Kidney (tissue), 22 donors: ENCODE measurements at places on chromosomes 1 and 21. TPM values are rescaled to one million over a fixed set of nuclear protein-coding genes. Genes with fewer than 3 reads are reported as not detected.

GRCh38 chr1:17004466-17005364 is 7.0 kb downstream of the ATP13A2 start:
- no peaks in the 10 kb centered on the region for H3K36me3 ChIP-seq
- H3K4me1 ChIP-seq, result no peaks in the 10 kb centered on the region
- H3K27me3 ChIP-seq, result no peaks in the 10 kb centered on the region
- no peak overlapping the region for H3K27ac ChIP-seq
- H3K4me3 ChIP-seq, result no peak overlapping the region
- DNase-seq, result no peak

Gene C1orf216
- total RNA-seq, result 7.4 TPM

GRCh38 chr1:41592451-41593125 is 108.1 kb upstream of the EDN2 start:
- no peaks in the 10 kb centered on the region for H3K36me3 ChIP-seq
- H3K4me3 ChIP-seq, result no peak overlapping the region
- no peaks in the 10 kb centered on the region for H3K27me3 ChIP-seq
- no peaks in the 10 kb centered on the region for H3K4me1 ChIP-seq
- H3K27ac ChIP-seq, result no peak overlapping the region

DNA sequence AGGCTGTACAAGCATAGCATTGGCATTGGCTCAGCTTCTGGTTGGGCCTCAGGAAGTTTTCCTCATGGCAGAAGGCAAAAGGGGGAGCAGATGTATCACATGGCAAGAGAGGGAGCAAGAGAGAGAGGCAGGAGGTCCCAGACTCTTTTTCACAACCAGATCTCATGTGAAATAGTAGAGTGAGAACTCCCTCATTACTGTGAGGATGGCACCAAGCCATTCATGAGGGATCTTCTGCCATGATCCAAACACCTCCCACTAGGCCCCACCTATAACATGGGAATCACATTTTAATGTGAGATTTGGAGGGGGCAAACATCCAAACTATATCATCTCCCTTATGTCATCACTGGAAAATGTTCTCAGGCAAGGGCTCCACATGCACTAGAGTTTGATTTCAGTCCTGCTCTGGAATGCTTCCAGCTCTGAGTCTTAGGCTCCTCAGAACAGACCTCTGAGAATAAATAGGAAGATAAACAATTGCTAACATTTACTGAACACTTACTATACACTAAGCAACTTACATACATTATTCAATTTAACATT is 39.4 kb upstream of the VTCN1 start:
- no peak overlapping the region for H3K4me3 ChIP-seq
- H3K36me3 ChIP-seq, result no peaks in the 10 kb centered on the region
- DNase-seq, result no peak
- no peaks in the 10 kb centered on the region for H3K27me3 ChIP-seq
- no peaks in the 10 kb centered on the region for H3K4me1 ChIP-seq

Gene ASPM
- 0.69 TPM for total RNA-seq

DNA sequence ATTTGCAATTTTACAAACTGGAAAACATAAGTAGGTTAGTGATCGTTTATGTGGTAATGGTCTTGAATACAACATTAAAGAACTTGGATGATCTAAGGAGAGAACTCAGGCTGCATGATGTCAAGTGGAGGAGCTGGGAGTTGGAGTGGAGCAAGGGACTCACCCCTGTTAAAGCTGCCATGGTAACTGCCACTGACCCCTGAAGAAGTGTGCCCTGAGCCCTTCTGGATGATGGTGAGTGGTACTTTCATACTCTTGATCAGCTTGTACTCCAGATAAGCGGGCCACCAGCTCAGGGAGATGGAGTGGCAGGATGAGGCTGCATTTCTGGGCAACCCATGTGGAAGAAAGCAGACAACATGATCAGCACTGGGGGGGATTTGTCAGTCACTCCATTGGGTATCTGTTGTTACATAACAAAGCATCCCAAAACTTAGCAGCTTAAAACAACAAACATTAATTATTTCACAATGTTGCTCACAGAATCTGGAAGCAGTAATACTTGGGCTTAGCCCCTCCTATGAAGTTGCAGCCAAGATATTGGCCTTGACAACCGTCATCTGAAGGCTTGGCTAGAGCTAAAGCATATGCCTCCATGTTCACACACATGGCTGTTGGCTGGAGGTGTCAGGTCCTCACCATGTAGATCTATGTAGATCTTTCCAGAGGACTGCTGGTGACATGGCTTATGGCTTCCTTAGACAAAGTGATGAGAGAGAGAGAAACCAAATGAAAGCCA is 213.8 kb downstream of the DUSP10 start:
- no peaks in the 10 kb centered on the region for H3K27me3 ChIP-seq
- DNase-seq, result no peak
- H3K36me3 ChIP-seq, result no peaks in the 10 kb centered on the region
- no peaks in the 10 kb centered on the region for H3K4me1 ChIP-seq
- no peak overlapping the region for H3K27ac ChIP-seq

Gene PADI4
- total RNA-seq, result 0.35 TPM
